ENCODE measurements at places on chromosomes 16 and 17. TPM values are rescaled to one million over a fixed set of nuclear protein-coding genes. Genes with fewer than 3 reads are reported as not detected.

The ST3GAL2 gene
- total RNA-seq, result 14.7 TPM

The CCL8 gene
- not detected for total RNA-seq

The FBXW10 gene
- total RNA-seq, result 0.60 TPM

The RBFOX1 gene
- total RNA-seq, result not detected

The RRAD gene
- total RNA-seq, result 0.98 TPM

The FSCN2 gene
- total RNA-seq, result 0.18 TPM

The LSM12 gene
- 22.6 TPM for total RNA-seq

The HASPIN gene
- total RNA-seq, result 0.05 TPM

The LLGL1 gene
- total RNA-seq, result 3.3 TPM

DNA sequence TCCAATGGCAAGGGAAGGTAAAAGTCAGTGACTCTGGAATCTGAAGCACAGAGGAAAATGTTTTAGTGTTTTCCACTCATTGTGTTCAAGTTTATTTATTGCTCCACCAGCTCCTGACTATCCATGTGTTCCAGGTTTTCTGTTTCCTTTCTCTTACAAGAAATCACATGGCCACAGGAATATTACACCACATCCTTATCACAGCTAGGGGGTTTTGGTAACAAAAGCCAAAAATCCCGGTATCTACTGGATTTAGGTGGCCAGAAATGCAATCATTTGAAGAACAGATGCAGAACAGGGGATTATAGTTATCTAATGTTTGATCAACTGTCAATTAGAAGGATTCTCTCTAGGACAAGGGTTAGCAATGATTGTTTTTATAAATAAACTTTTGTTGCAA is 47.9 kb downstream of the STH start:
- DNase-seq, result no peak

- DNase-seq, result no peak
These were observed 1.0 kb upstream of the CCNF start for GRCh38 chr16:2428051-2428783.

- DNase-seq, result no peak
These were observed 80.8 kb downstream of the GAS7 start for GRCh38 chr17:10117581-10118001.

DNA sequence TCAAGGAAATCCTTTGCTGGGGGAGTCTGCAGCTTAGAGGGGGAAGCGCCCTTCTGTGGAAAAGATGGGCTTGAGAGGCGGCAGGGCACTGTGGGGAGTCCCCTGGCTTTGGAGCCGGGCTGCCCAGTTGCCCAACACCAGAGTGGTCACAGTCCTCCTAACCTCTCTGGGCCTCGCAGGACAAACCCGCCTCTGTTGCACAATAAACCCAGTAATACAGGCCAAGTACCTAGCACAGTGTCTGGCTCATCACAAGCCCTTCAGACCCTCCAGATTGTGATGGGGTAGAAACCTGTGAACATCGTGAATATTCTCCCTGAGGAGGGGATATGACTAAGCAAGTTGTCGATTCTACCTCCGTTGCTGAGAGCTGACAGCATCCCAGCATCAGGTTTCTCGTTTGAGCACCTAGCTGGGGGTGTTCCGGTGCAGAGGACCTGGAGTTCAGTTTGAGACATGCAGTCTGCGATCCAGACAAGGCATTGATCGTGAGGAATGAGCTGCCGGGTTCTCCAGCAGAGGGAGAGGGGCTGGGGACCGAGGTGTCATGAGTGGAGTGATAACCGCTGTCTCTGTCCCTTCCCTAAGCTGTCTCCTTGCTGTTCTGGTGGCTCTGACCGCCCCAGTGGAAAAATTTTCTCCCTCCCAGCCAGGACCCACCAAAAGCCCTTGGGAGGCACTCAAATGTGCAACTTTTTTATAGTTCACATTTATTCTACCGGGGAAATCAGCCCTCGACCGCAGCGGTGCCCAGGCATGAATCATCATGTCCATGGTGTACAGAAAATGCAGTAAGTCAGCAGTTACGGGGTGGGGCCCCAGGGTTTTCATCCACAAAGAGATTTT is 161.9 kb downstream of the WSCD1 start:
- DNase-seq, result no peak

- no peak for DNase-seq
These were observed 23.8 kb downstream of the OGFOD1 start for GRCh38 chr16:56475201-56475600.

- no peak for DNase-seq
These were observed 60.8 kb downstream of the PARN start for GRCh38 chr16:14569213-14569612.

- peak; percentile 59 for DNase-seq
These were observed at the start of gene FBXL19 for GRCh38 chr16:30923554-30924075. TSS of gene FBXL19 (plus strand) at chr16:30923572. CDS start at chr16:30925755, 2,183 bp downstream.

GRCh38 chr17:78908426-78908825 is 5.4 kb upstream of the CEP295NL start:
- no peak for DNase-seq

GRCh38 chr17:48100591-48101011 is 677 bp downstream of the CBX1 start:
- DNase-seq, result peak; percentile 52

GRCh38 chr17:63483655-63484575 is 7.1 kb downstream of the ACE start:
- DNase-seq, result no peak

DNA sequence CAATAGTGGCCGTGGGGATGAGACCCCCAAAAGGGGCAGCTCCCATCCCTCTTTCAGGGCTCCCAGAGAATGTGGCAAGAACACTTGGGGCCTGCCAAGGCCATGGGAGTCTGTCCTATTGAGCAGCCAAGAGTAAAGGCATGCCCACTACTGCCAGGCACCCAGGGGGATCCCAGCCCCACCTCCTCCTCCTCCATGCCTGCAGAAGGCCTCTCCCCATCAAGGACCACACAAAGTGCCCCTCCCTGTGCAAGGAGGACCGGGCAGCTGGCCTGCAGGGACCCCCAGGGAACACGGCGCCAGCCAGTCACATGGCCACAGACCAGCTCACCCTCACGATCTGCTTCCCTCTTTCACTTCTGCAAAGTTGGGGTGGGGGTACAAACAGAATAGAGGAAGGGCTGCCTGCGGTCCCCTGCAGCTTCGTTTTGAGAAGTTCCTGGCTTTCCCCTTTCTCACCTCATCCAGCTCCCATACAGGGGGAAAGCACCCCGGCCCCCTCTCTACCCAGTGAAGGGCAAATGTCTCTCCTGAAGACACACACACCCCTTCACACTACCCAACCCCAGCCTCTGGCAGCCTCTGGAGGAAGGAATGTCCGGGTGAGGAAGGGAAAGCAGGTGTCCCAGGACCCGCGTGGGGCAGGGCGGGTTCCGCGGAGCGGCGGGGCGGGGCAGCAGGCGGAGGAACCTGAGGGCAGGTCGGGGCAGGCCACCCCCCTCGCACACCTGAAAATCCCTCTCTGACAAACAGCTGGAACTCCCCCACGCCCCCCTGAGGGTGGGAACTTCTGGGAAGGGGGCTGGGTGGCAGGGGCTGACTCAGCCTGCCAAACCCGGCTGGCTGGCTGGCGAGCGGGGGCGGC is 2.0 kb downstream of the PPP1R9B start:
- peak; percentile 79 for DNase-seq

- peak; percentile 78 for DNase-seq
These were observed at the start of gene THRA for GRCh38 chr17:40062329-40063186. TSS of gene THRA (plus strand) at chr17:40062965. CDS start at chr17:40074489, 11,524 bp downstream.

DNA sequence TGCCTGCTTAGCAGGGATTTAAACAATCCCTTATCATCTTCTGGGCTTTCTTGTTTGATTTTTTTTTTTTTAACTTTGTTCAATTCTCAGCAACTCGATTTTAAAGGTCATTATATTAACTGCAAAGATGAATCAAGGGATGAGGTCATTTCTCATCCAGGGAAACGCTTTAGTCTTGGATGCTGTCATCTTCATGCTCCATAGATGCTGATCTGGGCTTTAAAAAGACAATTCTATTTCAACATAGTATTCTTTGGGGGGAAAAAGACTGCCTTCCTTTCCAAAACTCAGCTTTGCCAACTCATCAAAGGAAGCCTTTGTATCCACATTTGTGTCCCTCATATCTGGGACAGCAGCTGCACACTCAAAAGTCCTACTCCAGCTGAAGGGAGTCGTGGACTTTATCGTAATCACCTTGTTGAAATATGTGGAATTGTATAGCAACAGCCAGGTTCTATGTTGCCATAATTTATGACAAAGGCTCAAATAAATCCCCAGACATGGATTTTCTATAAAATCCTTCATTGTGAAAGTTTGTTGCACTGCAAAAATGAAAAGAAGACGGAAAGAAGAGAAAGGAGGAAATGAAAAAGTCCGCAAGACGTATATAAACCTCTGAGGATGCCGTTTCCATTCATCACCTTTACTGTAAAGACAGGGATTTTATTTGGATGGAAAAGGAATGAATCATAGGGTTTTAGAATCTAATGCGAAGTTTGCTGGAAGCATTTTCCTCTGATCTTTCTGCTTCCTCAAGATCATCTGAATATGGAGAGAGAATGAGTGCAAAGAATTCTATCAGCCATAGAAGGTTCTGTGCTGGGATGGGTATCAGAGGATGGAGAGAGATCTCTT is 48.6 kb upstream of the XYLT1 start:
- DNase-seq, result no peak

DNA sequence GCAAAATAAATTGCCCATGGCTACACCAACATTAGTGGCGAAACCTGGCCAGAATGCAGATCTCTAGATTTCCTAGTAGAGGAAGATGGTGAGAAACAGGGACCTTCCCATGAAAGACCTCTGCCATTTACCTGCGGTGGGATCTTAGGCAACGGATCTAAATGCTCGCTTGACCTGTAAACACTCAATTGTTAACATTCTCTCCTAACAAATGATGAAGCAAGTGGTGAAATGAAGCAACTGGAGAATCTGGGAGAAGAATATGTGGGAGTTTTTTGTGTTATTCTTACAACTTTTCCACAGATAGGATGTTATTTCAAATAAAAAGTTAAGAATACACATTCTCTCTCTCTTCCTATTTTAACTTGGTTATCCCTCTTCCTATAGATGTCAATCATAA is 56.6 kb downstream of the SMG6 start:
- DNase-seq, result no peak
